ENCODE measurements at places on chromosomes 7 and 10.

GRCh38 chr7:34091321-34091917 is 186.1 kb downstream of the BMPER start:
- no peaks in the 10 kb centered on the region for H3K36me3 ChIP-seq
- H3K4me1 ChIP-seq, result no peaks in the 10 kb centered on the region
- no peaks in the 10 kb centered on the region for H3K27me3 ChIP-seq
- peak; percentile 78 for DNase-seq
- H3K27ac ChIP-seq, result no peak overlapping the region

DNA sequence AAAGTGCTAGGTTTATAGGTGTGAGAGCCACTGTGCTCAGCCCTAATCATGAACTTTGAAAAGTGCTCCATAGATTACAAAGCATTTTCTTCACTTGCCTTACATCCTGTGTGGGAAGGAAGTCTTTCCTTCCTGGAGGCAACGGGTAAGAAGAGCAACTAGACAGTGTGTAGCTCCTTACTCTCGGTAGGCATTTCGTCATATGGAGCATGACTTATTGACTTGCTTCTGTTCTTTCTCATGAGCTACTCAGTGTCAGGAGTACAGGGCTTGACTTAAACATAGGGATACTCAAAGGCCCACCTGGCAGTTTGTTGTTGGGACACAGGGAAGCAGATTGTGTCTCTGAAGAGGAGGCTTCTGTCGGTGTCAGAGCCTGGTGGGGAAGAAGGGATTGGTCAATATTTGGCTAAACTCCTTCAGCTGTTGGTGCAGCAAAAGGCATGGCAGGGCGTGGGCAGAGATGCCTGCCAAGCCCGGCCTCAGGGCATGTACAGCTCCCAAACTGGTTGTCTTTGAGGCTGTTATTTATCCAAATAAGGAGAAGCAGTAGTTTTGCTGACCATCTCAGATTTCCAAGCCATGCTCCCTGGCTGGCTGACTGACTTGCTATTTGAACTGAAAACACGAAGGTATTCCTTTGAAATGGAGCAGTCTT is 248.9 kb downstream of the KIAA1217 start:
- no peak overlapping the region for H3K4me3 ChIP-seq
- DNase-seq, result no peak
- no peaks in the 10 kb centered on the region for H3K4me1 ChIP-seq
- H3K36me3 ChIP-seq, result no peaks in the 10 kb centered on the region
- no peak overlapping the region for H3K27ac ChIP-seq

- no peak for DNase-seq
- H3K4me3 ChIP-seq, result no peak overlapping the region
- no peaks in the 10 kb centered on the region for H3K4me1 ChIP-seq
These were observed 162.8 kb downstream of the FZD1 start for GRCh38 chr7:91427051-91427450.

GRCh38 chr10:73864229-73864628 is 10.1 kb downstream of the CAMK2G start:
- H3K27me3 ChIP-seq, result no peaks in the 10 kb centered on the region
- H3K4me1 ChIP-seq, result peaks cover 15% of the 10 kb centered on the region
- no peak overlapping the region for H3K4me3 ChIP-seq
- H3K27ac ChIP-seq, result no peak overlapping the region
- no peaks in the 10 kb centered on the region for H3K36me3 ChIP-seq
- no peak for DNase-seq
